Ureter (tissue), 1 donor: ENCODE measurements at places on chromosomes 4 and X.
A peak's percentile ranks its signal among the peaks of the same experiment; 100 is the strongest.

DNA sequence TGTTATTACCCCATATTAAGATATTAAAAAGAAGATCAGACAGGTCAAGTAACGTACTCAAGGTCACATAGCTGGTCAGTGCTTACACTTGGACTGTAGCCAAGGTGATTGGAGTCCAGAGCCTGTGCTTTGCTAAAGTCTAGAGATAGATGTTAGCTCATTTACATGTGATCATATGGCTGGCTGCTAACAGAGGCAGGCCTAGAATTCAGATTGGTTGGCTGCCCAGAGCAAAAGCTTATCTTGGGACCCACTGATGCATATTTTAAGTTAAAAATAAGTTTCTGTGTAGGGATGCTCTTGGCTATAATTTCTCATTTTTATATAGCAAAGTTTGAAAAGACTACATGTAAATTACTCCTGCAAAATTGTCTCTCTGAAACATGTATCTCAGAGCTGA is 18.1 kb upstream of the EXOC1L start:
- no peak for DNase-seq

DNA sequence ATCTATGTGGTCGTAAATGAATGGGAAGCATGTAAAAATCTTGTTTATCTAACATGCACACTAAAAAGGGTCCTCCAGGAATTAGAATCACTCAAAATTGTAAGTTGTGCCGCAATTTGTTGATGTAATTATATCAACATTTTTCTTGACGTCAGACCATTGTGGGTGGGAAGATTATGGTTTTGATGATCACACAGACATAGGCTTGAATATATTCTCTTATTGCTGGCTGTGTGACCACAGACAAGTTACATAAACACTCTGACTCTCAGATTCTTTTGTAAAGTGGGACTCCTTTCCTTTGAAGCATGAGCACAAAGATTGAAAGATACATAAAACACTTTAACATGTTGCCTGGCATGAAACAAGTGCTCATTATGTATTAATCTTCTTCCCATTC is 51.5 kb downstream of the IL1RAPL1 start:
- no peak for DNase-seq

- no peak for DNase-seq
Observed at GRCh38 chr4:166309286-166309685, 436.2 kb downstream of the TLL1 start.

DNA sequence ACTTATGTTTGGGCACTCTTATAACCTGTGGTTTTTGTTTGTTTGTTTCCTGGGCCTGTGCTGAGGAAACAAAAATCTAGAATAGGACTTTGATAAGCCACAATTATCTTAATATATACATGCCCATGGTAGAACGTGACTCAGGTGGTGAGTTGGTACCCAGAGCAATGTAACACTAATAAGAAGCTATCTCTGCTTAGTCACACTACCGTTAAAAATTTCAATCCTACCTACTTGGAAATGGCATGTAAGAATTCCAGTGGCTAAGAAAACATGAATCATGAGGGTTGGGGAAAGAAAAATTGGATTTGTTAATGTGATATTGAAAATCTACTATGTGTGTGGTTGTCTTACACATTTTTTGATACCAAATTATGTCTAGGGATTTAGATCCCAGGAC is 30.5 kb upstream of the ADGRG2 start:
- DNase-seq, result no peak

GRCh38 chrX:7314425-7314824 is 166.5 kb upstream of the PUDP start:
- DNase-seq, result no peak

GRCh38 chr4:7547368-7548040 is 112.8 kb upstream of the PSAPL1 start:
- peak; percentile 69 for DNase-seq

DNA sequence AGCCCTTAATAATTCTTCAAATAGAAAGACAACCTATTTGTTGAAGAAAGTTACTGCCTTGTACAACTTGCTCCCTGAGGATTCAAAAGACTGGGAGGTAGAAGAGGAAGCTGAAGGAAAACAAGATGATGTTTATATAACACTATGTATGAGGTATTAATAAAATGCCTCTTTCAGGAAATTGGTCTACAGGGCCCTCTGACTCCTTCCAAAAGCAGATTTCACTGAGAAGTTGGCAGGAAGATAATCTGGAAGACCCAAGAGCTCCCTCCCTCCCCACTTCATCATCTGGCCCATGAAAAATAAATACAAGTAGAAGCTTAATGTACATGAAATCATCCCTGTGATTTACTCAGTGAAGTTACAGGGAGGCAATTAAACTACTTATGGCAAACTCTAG is 107.5 kb upstream of the MAGEC2 start:
- no peak for DNase-seq

DNA sequence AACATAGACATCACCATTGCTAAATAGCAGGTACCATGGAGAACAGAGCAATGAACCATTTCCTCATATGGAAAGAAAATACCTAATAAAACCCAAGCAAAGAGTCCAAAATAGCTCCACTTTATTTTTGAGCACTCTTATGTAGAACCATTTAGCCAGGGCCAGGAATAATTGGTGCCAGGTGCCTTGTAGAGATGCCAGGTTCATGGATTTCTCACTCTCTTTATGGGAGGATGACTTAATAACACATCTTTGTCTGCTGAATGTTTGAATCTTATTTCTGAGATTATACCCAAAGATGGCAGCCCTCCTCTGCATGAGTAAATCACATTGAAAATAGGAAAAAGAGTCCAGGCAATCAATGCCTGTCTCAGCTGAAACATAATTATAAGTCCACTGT is 212.3 kb upstream of the SFRP2 start:
- DNase-seq, result no peak

- DNase-seq, result no peak
Observed at GRCh38 chr4:6019316-6020263, 1.4 kb upstream of the C4orf50 start.

GRCh38 chr4:169968999-169969398 is 57.2 kb downstream of the MFAP3L start:
- no peak for DNase-seq

GRCh38 chr4:53589511-53589910 is 1.8 kb downstream of the LNX1 start:
- DNase-seq, result no peak

GRCh38 chrX:24377911-24378468 is 17.6 kb downstream of the SUPT20HL1 start:
- no peak for DNase-seq

- DNase-seq, result no peak
Observed at GRCh38 chr4:138267835-138268234, 25.7 kb upstream of the SLC7A11 start.

DNA sequence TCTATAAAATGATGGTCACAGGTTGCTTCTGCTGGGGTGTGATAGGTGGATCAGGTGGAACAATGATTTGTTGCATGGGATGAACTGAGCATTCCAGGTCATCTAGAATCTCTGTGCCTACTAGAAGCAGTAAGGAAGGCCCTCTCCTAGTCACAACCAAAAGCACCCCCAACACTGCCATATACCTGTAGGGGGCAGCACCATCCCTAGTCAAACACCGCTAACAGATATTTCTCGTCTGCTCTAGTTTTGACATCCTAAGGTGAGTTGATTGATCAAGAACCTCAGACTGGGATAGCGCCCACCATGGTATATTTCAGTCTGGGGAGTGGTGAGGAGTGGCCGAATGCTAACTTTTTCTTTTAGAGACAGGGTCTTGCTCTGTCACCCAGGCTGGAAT is 160.2 kb downstream of the NHS start:
- no peak for DNase-seq

DNA sequence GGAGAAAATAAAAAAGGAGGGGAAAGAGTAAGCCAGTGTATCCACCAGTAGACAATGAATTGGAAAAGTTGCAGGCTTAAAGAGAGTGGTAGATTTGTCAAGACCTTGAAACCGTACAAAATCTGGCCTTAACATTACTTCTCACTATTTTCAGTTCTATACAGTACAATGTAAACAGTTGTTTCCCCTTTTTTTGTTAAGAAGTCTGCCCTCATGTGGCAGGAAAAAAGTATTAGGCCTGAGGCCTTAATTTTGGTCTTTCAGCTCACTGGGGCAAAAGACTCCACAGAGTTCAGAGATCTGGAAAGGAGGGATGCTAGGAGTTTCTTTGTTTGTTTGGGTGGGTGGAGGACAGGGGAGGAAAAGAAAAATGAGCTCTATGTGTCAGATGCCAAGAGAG is 92.8 kb upstream of the CCDC160 start:
- DNase-seq, result no peak

DNA sequence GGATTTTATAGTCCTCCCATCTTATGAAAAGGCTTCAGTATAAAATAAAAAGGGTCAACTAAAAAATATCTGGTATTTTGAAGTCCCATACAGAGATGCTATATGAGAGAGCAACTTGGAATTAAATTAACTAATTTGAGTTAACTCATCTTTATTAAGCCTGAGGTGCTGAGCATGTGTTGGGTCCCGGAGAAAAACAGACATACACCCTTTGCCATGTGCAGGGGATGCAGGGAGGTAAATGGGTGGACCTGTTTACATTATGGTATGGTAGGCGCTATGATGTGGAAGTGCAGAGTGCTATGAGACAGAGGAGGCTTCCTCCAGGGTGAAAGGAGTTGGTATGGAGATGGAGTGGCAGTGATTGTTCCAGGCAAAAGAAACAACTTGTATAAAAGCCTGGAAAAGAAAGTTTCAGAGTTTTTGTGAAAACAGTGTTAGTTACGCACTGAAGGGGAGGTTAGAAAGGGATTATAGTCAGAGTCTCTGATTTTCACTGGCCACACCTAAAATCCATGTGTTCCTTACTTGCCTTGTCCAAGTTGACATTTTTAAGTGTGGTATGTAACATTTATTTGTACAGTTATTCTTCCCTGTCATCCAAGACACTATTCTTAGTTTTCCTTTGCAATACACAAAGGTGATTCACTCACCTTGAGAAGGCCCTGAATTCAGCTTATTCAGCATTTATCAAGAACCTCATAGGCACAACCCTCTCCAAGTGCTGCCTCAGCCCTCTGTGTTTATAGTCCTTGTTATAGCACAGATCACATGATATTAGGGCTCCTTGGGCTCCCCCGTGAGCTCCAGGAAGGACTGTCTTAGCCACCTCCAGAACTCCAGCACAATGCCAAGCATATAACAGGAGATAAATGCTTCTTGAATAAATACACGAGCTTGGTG is 152.0 kb downstream of the RASL11B start:
- DNase-seq, result no peak

GRCh38 chr4:54657551-54658251 is at the start of gene KIT:
Gene KIT, plus strand, starts transcription at chr4:54657957. Its CDS starts 58 bp downstream, at chr4:54658015.
- peak; percentile 48 for DNase-seq

GRCh38 chrX:130001893-130002292 is 19.5 kb downstream of the BCORL1 start:
- DNase-seq, result no peak

DNA sequence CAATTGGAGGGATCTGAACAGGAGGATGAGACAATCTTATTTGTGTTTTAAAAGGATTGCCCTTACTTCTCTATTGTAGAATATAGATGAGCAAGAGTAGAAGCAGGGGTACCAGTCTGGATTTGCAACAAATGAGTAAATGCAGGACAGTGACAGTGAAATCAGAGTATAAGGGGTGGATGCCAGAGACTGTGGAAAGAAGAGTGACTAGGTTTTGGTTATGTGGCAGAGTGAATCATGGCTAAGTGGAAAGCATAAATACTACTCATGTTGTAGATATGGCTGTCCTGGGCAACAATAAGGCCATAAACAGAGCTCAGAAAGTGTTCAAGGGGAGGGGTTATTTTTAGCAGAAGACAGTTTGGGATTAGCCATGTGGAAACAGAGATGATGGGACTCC is 6.0 kb upstream of the VSIG4 start:
- DNase-seq, result no peak

DNA sequence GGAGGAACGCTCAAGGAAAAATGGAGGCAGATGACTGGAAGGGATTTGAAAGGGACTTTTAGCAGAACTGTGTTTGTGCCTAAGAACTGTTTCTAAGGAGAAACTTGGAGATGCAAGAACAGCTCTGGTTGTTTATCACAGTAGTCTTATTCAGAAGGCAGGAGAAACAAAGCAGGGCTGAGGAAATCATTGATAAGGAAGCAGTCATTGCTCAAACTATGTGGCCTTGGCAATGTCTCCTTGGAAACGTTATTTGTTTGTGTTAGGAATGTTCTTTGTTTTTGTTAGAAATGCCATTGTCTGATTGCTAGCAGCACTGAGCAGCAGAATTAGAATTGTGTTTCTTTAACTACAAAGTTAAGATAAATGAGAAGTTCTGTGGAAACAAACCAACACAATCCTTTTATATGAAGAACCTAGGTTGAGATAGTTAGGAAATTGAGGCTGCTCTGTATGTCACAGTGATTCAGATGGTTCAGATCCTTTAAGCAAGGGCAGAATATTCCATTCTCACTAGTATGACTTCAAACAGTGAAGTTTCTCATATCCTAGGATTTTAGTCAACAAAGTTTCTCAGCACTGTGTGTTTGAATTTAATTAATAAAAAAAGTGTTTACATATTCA is 1191.3 kb upstream of the IGFBP7 start:
- no peak for DNase-seq

DNA sequence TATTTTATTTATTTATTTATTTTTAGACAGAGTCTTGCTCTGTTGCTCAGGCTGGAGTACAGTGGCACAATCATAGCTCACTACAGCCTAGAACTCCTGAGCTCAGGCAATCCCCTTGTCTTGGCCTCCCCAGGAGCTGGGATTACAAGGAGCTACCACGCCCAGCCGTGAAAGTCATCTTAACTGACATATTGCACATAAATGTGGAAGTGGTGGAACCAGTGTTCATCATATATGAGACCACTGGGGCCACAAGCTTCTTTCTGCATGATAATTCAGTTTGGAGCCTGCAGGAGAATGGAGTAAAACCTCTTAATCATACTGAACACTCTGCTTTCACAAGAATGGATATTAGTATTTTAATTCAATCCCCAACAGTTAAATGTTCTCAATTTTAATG is 12.5 kb upstream of the CTSO start:
- no peak for DNase-seq
